ENCODE measurements at places on chromosomes 7 and 10. TPM values are rescaled to one million over a fixed set of nuclear protein-coding genes. Genes with fewer than 3 reads are reported as not detected.
A peak's percentile ranks its signal among the peaks of the same experiment; 100 is the strongest.

The NRP1 gene
- total RNA-seq, result 61.7 TPM

GRCh38 chr10:96440361-96441292, 73.1 kb downstream of the TLL2 start:
- no peak overlapping the region for H3K4me3 ChIP-seq
- no peaks in the 10 kb centered on the region for H3K4me1 ChIP-seq
- H3K27ac ChIP-seq, result no peak overlapping the region
- H3K27me3 ChIP-seq, result no peaks in the 10 kb centered on the region
- H3K36me3 ChIP-seq, result no peaks in the 10 kb centered on the region
- no peak for DNase-seq

DNA sequence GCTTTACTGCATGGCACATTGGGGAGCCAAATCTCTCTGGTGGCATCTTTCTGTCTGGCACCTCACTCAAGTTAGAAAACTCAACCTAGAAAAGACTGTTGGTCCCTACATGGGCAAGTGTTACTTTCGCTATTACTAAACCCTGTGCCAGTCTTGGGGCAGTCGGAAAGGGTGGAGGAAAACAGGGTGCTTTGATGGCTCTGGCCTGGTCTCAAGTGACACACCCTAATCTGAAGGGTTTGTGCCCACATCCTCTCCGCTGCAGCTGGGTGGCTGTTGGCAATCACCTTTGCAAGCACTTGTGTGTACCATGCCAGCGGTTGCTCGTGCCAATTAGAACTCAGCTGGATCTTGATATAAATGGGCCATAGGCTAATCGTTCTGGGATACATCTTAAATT, 159.8 kb upstream of the ITGB1 start:
- DNase-seq, result no peak
- H3K36me3 ChIP-seq, result no peaks in the 10 kb centered on the region
- no peaks in the 10 kb centered on the region for H3K4me1 ChIP-seq
- no peak overlapping the region for H3K27ac ChIP-seq

GRCh38 chr7:80372415-80372814, 139.4 kb downstream of the GNAT3 start:
- no peaks in the 10 kb centered on the region for H3K4me1 ChIP-seq
- H3K27ac ChIP-seq, result no peak overlapping the region
- H3K27me3 ChIP-seq, result no peaks in the 10 kb centered on the region
- no peak for DNase-seq

- no peak overlapping the region for H3K27ac ChIP-seq
- H3K4me1 ChIP-seq, result no peaks in the 10 kb centered on the region
- DNase-seq, result peak; percentile 40
- no peaks in the 10 kb centered on the region for H3K27me3 ChIP-seq
Observed at GRCh38 chr10:133131053-133131452, 29.0 kb upstream of the KNDC1 start.

GRCh38 chr7:107100824-107101223, 56.3 kb downstream of the PRKAR2B start:
- no peaks in the 10 kb centered on the region for H3K36me3 ChIP-seq
- H3K4me1 ChIP-seq, result no peaks in the 10 kb centered on the region
- DNase-seq, result no peak
- no peak overlapping the region for H3K4me3 ChIP-seq
- no peaks in the 10 kb centered on the region for H3K27me3 ChIP-seq

The OR2A1 gene
- not detected for total RNA-seq

- H3K27ac ChIP-seq, result no peak overlapping the region
- H3K4me1 ChIP-seq, result peaks cover 13% of the 10 kb centered on the region
- no peak overlapping the region for H3K4me3 ChIP-seq
- H3K36me3 ChIP-seq, result no peaks in the 10 kb centered on the region
- no peaks in the 10 kb centered on the region for H3K27me3 ChIP-seq
Observed at GRCh38 chr7:17942231-17942630, 1.9 kb upstream of the SNX13 start.

- no peak overlapping the region for H3K27ac ChIP-seq
- no peak overlapping the region for H3K4me3 ChIP-seq
- no peaks in the 10 kb centered on the region for H3K27me3 ChIP-seq
- peaks cover 3% of the 10 kb centered on the region for H3K36me3 ChIP-seq
- no peak for DNase-seq
- H3K4me1 ChIP-seq, result no peaks in the 10 kb centered on the region
Observed at GRCh38 chr7:100363098-100363497, 5.2 kb downstream of the PILRB start.

- H3K36me3 ChIP-seq, result no peaks in the 10 kb centered on the region
- H3K4me3 ChIP-seq, result no peak overlapping the region
- no peaks in the 10 kb centered on the region for H3K27me3 ChIP-seq
- H3K4me1 ChIP-seq, result no peaks in the 10 kb centered on the region
- DNase-seq, result no peak
Observed at GRCh38 chr10:47344996-47345870, 2.9 kb upstream of the RBP3 start.

DNA sequence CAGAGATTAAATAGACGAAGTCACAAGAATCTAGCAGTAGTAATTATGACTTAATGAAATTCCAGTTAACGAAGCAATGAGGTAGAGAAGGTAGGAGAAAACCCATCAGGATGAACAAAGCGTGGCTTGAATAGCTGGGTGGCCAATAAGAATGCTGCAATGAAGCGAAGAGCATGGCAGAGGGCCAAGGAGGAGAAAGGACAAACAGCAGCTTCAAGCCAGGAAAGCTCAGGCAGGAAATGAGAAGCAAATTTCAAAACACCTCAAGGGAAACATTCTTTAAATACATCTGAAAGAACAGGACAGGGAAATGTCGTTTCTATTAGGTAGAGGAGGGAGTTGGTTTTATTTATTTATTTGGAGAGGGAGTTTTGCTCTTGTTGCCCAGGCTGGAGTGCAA, 122.5 kb downstream of the KIAA1217 start:
- no peaks in the 10 kb centered on the region for H3K4me1 ChIP-seq
- H3K36me3 ChIP-seq, result no peaks in the 10 kb centered on the region
- no peaks in the 10 kb centered on the region for H3K27me3 ChIP-seq

The FGFBP3 gene
- total RNA-seq, result 0.10 TPM

The LAMB1 gene
- 16.0 TPM for total RNA-seq

DNA sequence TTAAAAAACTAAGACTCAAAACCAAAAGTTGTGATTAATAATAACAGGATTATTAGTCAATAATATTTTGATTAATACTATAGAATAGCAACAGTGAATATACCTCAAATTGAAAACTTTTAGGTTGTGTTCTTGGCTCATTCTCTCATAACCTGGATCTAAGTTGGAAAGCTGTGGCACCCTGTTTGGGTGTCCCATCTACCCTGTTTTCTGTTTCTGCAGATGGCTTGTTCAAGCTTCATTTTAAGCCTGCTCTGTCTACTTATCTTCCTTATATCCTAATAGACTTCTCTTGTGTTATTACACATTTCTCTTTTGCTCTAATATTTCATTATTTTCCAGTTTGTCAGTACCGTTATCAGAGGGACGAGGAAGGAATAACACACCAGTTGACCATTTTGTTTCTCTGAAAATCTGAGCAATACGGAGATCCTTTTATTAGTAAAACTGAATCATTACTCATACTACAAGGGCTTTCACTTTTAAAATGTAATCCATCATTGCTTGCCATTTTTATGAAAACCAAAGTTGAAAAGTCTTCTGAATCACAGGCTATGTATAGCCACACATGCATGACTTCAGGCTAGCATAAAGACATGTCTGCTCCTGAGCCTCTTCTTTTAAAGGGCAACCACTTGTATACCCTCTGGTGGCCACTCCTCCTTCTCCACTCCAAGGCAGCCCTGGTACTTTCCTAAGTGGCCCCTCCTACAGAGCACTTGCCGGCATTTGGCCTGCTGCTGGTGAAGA, 22.3 kb downstream of the COX15 start:
- no peak overlapping the region for H3K27ac ChIP-seq
- no peak overlapping the region for H3K4me3 ChIP-seq
- H3K4me1 ChIP-seq, result no peaks in the 10 kb centered on the region
- no peaks in the 10 kb centered on the region for H3K36me3 ChIP-seq
- no peak for DNase-seq
- no peaks in the 10 kb centered on the region for H3K27me3 ChIP-seq

DNA sequence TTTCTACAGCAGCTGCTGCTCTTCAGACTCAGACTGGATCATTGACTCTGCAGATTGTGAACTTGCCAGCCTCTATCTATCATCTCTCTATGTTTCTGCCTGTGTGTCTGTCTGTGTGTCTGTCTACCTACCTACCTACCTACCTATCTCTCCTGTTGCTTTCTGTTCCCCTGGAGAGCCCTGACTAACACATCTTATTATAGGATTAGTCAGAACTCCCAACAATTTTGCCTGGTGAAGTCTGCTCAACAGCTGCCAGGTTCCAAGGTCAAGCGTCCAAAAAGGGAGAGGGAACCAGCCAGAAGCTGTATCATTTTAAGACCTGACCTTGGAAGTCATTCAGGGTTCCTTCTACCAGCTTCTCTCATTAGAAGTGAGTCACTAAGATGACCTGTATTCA, 579.0 kb upstream of the DPP6 start:
- no peaks in the 10 kb centered on the region for H3K36me3 ChIP-seq
- no peaks in the 10 kb centered on the region for H3K4me1 ChIP-seq
- H3K4me3 ChIP-seq, result no peak overlapping the region
- no peak overlapping the region for H3K27ac ChIP-seq
- no peak for DNase-seq

The C1QL3 gene
- not detected for total RNA-seq

The NCF1 gene
- total RNA-seq, result 0.95 TPM

The FANK1 gene
- total RNA-seq, result not detected

DNA sequence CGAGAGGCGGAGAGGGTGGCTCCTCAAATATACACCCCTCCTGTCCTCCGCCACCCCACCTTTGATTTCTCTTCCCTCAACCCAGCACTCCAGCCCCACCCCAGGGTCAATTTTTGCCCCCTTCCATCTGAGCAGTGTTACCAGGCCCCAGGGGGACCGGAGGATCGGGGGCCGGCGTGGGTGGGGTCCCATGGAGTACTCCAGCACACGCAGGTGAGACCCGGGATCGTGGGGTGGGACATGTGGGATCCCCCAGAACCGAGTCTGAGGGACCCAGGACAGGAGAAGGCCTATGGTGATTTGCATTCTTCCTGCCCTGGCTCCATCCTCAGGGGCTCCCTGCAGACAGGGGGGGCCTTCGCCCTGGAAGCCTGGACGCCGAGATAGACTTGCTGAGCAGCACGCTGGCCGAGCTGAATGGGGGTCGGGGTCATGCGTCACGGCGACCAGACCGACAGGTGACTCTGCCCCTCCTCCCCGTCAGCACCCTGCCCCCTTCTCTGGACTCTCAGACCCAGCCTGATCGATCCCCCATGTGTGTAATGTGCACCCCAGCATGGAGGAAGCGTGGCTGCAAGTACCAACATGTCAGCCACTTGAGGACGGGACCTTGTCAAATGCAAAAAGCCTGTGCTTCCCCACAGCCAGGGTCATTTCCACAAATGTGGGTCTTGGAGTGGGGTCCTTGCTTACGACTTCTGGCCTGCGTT, 744 bp downstream of the TRIP6 start:
- peaks cover 23% of the 10 kb centered on the region for H3K36me3 ChIP-seq
- H3K27me3 ChIP-seq, result no peaks in the 10 kb centered on the region
- peak; percentile 78 for DNase-seq
- no peaks in the 10 kb centered on the region for H3K4me1 ChIP-seq
- H3K27ac ChIP-seq, result peak overlapping the region; percentile 99
- H3K4me3 ChIP-seq, result peak overlapping the region; percentile 99

The NUTM2A gene
- 0.51 TPM for total RNA-seq

GRCh38 chr10:50993771-50994251, 80.5 kb upstream of the PRKG1 start:
- no peak for DNase-seq
- H3K27ac ChIP-seq, result peak overlapping the region; percentile 64
- H3K4me1 ChIP-seq, result no peaks in the 10 kb centered on the region
- no peak overlapping the region for H3K4me3 ChIP-seq

- H3K4me1 ChIP-seq, result no peaks in the 10 kb centered on the region
- H3K27me3 ChIP-seq, result no peaks in the 10 kb centered on the region
- no peak for DNase-seq
- no peaks in the 10 kb centered on the region for H3K36me3 ChIP-seq
- no peak overlapping the region for H3K27ac ChIP-seq
Observed at GRCh38 chr7:129362496-129362895, 71.7 kb upstream of the STRIP2 start.

The AMPH gene
- total RNA-seq, result 0.35 TPM

The HELLS gene
- 1.3 TPM for total RNA-seq

The SLC29A4 gene
- 4.1 TPM for total RNA-seq

DNA sequence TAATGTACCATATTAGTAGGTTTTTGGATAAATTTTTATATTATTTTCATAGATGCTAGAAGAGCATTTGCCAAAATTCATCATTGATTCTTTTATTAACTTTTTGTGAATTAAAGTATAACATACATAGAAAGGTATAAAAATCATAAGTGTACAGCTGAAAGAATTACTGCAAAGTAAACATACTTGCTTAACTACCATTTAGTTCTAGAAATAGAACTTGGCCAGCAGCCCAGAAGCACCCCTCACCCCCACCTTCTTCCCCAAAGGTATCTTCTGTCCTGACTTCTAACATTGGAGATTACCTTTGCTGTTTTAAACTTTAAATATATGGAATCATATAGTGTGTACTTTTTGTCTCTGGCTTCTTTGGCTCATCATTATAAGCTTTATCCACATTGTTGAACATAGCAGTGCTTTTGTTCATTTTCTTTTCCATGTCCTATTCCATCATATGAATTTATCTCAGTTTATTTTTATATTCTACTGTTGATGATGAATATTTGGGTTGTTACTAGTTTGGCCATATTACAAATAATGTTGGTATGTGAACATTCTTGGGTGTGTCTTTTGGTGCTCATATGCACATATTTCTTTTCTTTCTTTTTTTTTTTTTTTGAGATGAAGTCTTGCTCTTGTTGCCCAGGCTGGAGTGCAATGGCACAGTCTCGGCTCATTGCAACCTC, 142.8 kb downstream of the ADK start:
- H3K36me3 ChIP-seq, result no peaks in the 10 kb centered on the region
- H3K27ac ChIP-seq, result no peak overlapping the region
- no peaks in the 10 kb centered on the region for H3K4me1 ChIP-seq
- H3K4me3 ChIP-seq, result no peak overlapping the region
- DNase-seq, result no peak

DNA sequence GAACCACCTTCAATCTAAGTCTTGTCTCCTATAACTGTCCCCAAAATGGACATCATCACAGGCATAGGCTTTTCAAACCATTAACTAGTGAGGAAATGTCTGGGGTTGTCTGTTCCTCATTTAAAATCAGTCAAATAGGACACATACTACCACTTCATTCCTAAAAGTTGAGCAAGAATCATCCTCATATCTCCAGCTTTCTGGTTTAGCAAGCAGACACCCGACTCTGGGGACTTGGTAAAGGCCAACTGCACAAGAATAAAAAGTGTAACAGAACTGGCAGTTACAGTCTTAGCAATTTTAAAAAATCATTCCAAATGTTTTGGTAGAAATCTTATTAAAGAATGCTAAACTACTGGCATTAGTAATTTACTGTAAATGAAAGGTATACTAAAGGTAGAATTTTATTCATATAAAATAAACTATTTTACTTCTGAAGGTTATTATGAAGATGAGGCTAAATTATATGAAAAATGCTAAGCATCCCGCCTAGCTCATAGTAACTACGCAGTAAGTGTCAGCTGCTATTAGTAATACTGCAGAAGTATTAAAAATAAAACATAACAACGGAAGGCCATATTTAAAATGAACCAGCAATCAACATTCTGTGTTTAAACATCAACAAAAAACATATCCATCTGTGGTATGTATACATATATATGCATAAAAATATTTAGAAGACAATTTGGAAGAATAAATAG, 60.8 kb downstream of the ZNF438 start:
- H3K27me3 ChIP-seq, result no peaks in the 10 kb centered on the region
- H3K27ac ChIP-seq, result no peak overlapping the region
- no peaks in the 10 kb centered on the region for H3K4me1 ChIP-seq
- H3K4me3 ChIP-seq, result no peak overlapping the region
- H3K36me3 ChIP-seq, result no peaks in the 10 kb centered on the region

- H3K27ac ChIP-seq, result no peak overlapping the region
- peaks cover 7% of the 10 kb centered on the region for H3K36me3 ChIP-seq
- no peak overlapping the region for H3K4me3 ChIP-seq
- H3K27me3 ChIP-seq, result no peaks in the 10 kb centered on the region
Observed at GRCh38 chr10:70295926-70296325, 12.1 kb upstream of the NPFFR1 start.
